ENCODE measurements at places on chromosomes 1 and 21.

GRCh38 chr1:67314696-67315095, 7.0 kb downstream of the IL12RB2 start:
- DNase-seq, result no peak

- no peak for DNase-seq
Observed at GRCh38 chr1:100387209-100387608, 34.9 kb downstream of the CDC14A start.

- no peak for DNase-seq
Observed at GRCh38 chr21:43370888-43371570, 55.9 kb downstream of the SIK1 start.

GRCh38 chr1:23480187-23481025, 3.6 kb downstream of the ASAP3 start:
- DNase-seq, result no peak

GRCh38 chr21:37758982-37759381, 157.3 kb downstream of the KCNJ6 start:
- DNase-seq, result no peak

DNA sequence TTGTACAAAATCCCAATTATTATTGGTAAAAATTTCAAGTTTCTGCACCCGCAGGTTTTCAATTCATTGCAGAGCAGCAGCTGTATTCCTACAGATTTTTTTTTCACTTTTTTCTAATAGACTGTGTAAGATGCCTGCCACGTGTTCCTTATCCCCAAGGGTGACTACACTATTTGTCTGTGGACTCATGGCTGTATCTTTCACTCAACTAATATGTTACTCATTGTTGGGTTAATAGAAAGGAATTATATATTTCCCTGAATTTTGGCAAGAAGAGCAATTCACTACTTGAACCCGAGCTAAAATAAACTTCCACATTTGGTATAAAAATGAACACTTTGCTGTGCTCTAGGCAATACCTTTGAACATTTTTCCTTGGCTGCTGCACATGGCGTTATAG, 158.7 kb downstream of the NCAM2 start:
- DNase-seq, result no peak

- DNase-seq, result no peak
Observed at GRCh38 chr1:205543351-205544301, 39.2 kb downstream of the CDK18 start.

GRCh38 chr21:15831497-15831896, 101.7 kb downstream of the USP25 start:
- DNase-seq, result no peak

DNA sequence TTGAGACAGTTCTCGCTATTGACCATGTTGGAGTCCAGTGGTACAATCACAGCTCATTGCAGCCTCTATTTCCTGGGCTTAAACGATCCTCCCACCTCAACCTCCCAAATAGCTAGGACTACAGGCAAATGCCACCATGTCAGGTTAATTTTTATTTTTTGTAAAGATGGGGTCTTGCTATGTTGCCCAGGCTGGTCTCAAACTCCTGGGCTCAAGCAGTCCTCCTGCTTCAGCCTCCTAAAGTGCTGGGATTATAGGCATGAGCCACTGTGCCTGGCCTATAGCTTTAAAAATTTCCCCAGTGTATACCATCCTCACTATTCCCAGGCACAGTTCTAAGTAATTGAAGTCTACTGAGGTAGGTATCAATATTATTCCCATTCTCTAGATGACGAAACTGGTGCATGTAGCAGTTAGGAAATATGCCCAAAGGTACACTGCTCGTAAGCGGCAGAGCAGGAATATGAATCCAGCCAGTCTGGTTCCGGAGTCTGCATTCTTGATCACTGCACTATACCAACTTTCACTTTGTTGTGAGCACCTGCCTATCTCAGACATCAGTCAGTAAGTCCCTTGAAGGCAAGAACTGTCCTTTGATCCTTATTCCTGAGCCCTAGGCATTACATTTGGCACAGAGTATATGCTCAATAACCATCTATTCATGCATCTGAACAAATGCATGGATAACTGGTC, 11.5 kb upstream of the SRP9 start:
- DNase-seq, result no peak

DNA sequence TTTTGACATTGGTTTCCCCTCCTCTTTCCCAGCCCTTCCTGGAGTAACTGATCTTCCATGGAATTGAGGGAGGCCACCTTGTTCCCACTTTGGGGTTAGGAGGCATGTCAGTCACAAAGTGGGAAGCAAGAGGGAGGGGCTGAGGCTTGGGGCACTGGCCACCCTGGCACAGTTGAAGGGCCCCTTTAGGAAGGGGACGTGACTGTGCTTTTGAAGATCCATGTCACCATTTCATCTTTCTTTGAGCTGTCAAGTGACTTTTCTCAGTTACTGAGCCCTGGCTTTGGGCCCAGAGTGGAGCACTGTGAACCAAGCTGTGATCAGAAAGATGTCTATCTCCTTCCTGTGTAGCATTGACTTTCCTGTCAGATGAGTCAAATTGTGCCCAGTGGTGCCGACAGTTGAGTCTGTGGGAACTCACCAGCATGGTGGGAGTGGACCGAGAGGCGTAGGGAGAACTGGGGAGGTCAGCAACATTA, 38.5 kb upstream of the TDRD10 start:
- peak; percentile 60 for DNase-seq

DNA sequence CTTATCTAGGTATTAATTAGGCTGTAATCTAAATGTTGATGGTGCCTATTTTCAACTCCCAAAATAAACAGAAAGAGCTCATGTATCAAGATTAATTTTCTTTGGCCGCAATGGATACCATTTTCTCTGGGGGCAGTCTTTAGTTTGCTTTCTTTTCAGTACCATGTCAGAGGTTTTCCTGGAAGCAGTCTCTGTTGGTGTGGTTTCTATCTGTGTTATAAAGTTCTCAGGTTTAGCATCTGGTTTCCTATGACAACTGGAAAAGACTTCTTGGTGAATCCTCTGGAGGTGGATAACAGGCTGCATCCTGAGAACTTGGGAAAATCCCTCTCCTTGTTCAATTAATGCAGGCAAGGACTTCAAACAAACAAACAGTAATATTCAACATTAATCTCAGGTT, 38.7 kb upstream of the BATF3 start:
- no peak for DNase-seq

- no peak for DNase-seq
Observed at GRCh38 chr1:53574621-53575020, 115.4 kb downstream of the DMRTB1 start.

GRCh38 chr1:2098301-2098698, 48.1 kb downstream of the PRKCZ start:
- DNase-seq, result no peak

DNA sequence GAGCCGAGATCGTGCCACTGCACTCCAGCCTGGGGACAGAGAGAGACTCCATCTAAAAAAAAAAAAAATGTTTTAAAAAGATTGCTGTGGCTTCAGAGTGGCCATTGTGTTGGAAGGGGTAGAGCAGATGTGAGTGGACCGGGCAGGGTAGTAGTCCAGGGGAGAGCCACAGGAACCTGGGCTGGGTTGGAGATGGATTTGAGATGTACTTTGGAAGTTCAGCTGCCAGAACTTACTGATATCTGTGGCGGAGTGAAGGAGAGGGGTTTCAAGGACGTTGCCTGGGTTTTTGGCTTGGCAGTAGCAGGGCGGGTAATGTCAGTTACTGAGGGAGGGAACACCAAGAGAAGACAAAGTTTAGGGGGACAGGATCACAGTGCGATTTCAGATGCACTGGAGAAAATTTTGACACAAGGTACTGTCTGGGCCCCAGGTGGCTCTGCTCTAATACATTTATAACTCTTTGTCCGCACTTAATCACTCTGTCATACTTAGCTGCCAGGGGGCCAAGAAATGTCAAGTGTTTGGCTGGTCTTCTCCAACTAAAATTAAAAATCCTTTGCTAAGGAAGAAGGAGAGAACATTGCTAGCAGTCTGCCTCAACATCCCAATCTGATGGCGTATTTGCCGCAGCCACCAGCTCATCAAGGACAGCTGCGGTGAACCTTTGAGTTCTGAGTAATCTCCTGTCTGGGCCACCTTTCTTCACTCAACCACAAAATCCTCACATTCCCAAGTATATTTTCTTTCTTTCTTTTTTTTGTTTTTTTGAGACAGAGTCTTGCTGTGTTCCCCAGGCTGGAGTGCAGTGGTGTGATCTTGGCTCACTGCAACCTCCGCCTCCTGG, 9.6 kb downstream of the EPHX1 start:
- DNase-seq, result no peak

- no peak for DNase-seq
Observed at GRCh38 chr1:28328228-28328648, 602 bp upstream of the MED18 start.

GRCh38 chr1:25805863-25806225, 5.9 kb downstream of the SELENON start:
- no peak for DNase-seq

DNA sequence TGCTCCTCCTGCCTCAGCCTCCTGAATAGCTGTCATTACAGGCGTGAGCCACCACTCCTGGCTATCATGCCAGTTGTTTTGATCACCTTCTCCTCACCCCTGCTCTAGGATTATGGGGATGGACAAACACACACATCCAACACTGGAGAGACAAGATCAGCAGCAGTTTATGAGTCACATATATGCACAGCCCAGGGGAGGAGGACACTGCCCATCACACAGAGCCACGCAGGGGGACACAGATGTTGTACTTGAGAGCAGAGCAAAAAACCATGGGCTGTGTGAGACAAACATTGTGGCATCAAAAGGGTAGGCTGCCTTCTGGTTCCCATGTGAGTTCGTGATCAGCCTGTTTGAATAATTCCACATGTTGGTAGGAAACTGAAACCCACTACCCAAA, 32.1 kb downstream of the EDARADD start:
- DNase-seq, result no peak

DNA sequence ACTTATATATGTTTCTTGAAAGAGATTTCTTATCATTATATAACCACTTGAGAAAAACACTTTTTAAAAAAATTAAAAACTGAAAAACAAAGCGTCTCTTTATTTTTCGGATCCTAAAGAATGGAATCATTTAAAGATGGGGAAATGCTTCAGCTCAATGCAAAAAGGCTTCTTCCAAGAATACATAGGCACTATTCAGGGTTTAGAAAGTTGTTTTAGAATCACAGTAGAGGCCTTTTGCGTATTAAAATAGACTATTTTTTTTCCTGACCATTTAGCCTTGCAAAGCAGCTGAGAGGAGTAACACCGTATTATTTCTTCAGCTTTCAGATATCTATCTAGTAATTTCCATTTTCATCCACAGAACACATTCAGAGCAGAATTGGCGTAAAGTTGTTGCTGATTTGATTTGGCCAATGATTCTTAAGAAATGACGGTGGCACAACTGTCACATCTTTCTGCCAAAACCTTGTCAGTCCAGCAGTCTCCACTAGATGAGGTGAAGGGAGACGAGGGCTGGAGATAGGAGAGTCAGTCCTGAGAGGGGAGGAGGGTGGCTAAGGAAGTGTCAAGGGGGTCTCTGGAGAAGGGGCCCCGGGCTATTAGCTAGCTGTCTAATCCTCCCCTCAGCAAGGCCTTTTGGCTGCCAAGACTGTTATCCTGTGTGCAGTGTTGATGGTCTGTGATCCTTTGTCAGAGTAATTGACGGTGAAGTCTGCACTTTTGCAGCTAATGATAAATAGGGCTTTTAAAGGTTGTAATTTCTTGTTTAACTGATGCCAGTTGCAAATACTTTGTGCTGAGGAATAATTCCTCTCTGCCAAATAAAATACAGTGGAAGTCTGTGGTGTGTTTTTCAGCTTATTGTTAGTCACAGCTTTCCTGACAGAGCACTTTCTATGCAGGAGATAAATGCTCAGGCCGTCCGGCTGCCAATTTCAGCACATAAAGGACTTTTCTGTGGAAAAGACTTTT, 34.7 kb downstream of the PRRX1 start:
- no peak for DNase-seq

GRCh38 chr1:47508702-47509431, 71.0 kb downstream of the FOXD2 start:
- DNase-seq, result no peak

DNA sequence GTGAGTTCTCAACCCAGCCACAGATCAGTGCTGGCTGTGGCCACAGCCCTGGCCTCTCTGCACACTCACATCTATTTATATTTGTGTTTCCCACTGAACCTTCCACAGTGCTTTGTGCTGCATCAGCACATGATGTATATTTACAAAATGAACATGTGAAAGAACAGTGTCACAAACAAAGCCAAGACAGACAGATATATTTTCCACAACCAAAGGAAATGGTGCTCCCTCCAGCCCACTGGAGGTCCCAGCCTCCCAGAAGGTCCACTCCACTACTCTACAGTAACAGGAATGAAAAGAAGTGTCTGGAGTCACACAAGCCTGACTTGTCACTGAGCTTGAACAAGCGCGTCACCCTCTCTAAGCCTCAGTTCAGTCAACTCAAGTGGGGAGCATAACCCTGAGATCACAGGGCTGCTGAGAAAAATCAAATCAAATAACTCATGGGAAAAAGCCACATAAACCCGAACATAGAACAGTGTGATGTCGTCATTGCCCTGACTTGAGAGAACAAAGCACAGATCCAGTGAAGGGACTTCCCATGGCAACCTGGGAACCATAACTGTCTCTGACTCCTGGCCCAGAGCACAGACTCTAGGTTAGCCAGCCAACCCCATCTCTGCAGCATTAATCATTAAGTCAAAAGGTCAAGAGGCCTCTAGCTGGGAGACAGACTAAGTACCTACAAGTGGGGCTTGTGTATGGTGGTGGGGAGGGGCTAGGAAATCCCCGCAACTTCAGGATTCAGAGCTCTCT, 121.2 kb downstream of the TRABD2B start:
- DNase-seq, result no peak

DNA sequence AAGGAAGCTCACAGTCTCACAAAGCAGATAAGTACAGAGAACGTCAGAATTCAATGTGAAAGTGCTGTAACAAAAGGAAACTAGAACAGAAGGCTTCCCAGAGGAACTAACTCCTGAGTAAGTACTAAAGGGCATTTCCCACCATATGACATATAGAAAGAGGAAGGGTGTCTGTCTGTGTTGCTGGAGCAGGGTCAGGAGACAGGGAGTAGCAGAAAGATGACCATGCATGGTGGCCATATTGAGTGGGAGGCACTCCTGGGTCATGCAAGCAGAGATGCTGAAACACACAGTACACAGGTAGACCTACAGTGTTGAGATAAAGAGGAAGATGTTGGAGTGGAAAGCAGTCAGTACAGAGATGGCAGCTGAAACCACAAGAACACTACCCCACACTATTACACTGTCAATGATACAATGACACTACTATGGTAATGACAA, 47.3 kb downstream of the SLC25A24 start:
- no peak for DNase-seq

GRCh38 chr1:228987286-228987685, 252.0 kb downstream of the RHOU start:
- DNase-seq, result no peak

- DNase-seq, result no peak
Observed at GRCh38 chr1:18962855-18963737, 6.6 kb upstream of the IFFO2 start.

GRCh38 chr1:12617511-12617900, 504 bp downstream of the DHRS3 start:
- DNase-seq, result no peak

GRCh38 chr1:170993151-170993550, 57.8 kb downstream of the MROH9 start:
- DNase-seq, result no peak

- DNase-seq, result no peak
Observed at GRCh38 chr1:167671727-167672511, 41.9 kb downstream of the RCSD1 start.

GRCh38 chr1:118077331-118078045, 107.5 kb downstream of the SPAG17 start:
- DNase-seq, result no peak

GRCh38 chr1:44464361-44464760, 59.3 kb downstream of the RNF220 start:
- no peak for DNase-seq

Data from stimulated activated CD4-positive, alpha-beta T cell treated with anti-CD3 and anti-CD28 coated beads, TNF-alpha, amount 100 ng/mL, for 48 hours (primary cell).